ENCODE measurements at places on chromosomes 2 and 18.

DNA sequence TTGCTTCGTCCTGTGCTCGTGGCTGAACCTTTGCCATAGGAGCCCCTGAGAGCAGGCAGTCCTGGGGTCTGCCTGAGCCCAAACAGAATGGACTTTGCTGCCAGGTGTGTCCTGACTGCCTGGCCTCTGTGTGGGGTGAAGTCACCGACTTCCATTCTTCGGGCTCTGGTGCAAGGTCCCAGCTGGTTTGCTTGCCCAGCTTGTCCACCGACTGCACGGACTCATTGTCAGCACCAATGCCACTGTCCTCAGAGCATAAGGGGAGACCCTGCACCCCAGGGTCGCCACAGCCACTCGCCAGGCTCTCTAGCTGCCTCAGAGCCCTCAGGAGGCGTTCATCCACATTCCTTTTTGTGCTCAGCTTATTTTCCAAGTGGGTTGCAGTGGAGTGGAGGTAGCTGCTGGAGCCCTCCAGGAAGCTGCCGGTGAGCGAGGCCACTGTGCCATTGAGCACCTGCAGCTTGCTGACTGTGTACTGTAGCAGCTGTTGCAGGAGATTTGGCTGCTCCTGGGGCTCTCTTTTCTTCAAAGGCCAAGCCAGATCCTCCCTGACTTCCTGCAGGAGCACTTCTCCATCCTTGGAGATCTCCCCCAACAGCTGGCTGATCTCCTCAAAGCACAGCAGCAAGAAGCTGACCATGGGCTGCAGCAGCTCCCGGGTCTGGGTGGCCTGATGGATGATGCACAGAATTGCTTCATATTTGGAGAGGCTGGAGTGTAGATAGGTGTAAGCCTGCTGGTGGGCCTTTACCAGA lies 1.2 kb downstream of the PCARE start:
- no peak for DNase-seq

DNA sequence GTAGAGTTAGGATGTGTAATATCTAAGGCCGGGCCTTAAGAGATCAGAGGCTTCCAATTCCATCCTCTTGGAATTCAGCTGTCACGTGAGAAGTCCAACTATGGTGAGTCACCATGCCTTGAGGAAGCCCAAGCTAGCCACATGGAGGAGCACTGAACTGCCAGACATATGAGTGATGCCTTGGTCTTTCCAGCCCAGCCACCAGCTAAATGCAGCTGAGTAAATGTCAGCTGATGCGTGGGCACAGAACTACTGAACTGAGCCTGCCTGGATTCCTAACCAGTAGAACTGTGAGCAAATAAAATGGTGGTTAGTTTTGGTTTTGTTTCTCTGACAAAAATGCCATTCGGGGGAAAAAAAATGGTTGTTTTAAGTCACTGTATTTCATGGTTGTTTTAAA lies 153.7 kb upstream of the SERTAD2 start:
- no peak for DNase-seq

GRCh38 chr2:97936199-97936598 lies 59.5 kb downstream of the TMEM131 start:
- DNase-seq, result no peak

DNA sequence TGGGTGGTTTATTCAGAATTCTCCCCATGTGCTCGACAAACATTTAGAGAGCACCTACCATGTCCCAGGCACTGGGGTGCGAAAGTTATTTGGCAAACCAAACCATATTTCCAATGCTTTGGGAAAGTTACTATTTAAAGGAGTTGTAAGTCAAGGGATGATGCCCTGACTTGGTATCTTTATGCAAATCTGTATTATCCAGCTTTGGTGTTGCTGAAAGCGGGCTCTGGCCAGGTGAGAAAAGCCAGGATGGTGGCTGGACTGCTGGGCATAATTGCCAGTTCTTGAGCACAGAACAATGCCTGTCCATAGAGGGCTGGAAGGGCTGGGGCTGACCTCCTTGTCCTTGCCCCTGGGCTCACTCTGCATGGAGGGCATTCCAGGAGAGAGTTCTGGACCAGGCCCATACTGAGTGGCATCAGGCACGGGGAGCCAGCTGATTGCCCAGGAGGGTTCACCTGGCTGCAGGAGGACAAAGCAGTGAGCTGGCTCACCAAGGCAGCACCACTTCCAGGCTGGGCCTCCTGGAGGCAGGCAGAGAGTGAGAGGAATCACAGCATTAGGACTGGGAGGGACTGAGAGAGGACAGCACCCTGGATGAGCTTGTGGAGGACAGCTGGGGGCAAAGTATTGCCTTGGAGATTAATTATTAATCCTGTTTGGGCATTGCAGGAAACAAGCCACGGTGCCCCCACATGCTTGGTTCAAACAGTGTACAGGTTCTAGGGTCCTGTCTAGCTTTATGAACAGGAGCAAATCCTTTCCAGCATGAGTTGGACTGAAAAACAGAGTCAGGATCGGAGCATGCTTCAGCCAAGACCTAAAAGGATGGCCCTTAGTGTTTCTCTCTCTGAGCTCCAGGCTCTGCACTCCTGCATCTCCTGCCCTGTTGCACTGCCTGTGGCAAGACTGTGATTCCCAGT lies 7.1 kb downstream of the KHK start:
- DNase-seq, result no peak

- DNase-seq, result no peak
Measured at GRCh38 chr2:221844212-221845020, 272.3 kb upstream of the EPHA4 start.

GRCh38 chr2:108118996-108119395 lies 120.8 kb upstream of the SULT1C3 start:
- no peak for DNase-seq

DNA sequence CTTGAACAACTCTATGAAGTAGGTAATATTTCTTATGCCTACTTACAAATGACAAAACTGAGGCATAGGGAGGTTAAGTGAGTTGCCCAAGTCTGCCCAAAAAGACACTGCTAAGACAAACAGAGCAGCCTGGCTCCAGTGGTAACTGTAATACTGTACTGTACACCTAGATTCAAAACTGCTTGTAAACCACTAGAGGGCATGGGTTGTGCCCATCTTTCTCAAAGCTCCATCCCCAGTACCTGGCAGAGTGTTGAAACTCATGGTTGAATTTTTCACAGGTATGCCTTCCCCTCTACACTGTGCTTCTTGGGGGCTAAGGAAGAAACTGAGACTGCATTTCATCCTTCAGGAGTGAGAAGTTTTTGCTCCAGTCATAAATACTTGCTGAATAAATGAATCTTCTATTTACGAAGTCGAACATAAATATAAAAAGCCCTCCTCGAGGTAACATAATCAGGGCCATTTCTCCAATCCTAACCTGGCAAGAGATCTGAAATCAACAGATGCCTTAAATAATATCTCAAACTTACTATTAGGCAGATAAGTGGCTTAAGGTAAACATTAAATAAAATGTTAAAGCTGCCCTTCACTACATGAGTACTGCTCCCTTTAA lies 2.0 kb downstream of the PPP4R1 start:
- DNase-seq, result peak; percentile 6

DNA sequence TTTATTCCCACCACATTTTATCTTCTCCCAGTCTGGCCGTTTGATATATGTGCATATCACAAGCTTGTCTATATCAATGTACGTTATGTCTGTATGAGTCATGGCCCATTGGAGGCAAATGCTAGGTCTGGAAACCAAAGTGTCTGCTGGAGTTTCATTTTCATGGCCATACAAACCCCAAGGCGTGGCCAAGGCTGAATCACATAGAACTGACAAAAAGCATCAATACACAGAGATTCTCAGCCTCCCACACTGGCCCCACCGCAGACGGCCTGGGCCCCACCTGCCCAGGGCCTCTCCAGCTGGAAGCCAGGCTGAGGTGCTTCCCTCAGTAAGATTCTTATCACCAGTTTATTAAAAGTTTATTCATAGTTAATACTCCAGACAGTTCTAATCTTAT lies 40.5 kb upstream of the SALL3 start:
- no peak for DNase-seq

DNA sequence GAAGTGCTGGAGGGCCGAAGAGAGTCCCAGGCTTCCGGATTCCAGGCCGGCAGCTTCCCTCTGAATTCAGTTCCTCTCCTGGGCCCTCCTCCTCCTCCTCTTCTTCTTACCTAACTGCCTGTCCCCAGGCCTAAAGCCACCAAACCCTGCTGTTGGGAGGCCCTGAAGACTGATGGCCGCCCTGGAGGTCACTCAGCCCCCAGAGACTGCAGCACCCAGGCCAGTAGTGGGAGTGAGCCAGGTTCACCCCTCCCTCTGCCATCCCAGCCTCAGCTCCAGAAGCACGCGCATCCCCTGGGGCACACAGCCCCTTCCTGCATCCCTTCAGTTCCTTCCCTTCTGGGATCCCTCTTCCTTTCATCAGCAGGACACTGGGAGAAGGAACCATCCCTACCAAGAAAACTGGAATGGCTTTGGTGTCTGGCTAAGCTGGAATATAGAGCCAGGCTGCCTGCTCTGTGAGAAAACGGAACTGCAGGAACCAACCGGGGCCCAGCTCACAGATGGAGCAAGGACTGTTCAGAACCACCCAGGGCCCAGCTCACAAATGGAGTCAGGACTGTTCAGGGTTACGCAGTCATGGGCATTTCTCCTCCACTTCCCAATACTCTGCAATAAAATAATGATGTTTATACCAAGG lies 127.4 kb downstream of the NDUFA10 start:
- DNase-seq, result no peak

DNA sequence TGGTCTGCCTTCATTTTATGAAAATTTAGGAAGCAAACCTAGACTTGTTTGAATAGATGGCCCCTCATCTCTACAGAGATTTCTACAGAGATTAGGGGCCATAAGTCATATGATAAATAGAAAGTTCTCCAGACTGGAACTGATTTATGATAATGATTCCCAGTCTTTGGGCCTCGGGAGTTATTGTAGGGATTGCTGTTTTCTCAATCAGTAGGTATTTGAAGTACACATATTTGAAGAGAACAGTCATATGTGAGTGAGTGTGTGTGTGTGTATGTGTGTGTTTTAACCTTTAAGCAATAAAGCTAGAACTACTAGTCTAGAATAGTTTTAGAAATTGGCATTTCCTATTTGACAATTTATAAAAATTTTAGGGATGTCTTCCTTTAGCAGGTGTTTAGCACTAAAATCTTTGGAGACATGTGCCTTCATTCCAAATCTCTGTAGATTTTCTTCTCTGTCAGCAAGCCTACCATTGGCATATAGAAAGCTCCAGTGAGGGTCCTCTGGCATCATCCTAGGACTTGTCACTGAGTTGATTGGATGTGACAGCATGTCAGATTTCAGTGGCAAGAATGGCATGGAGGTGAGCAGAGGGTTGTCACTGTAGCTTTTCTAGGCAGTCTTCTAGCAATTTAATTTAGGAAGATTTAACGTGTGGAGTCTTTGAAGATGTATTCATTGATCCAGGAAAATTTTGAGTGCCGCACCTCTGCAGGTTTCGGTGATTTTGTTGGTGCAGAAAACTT lies 71.2 kb downstream of the MYO1B start:
- DNase-seq, result no peak

DNA sequence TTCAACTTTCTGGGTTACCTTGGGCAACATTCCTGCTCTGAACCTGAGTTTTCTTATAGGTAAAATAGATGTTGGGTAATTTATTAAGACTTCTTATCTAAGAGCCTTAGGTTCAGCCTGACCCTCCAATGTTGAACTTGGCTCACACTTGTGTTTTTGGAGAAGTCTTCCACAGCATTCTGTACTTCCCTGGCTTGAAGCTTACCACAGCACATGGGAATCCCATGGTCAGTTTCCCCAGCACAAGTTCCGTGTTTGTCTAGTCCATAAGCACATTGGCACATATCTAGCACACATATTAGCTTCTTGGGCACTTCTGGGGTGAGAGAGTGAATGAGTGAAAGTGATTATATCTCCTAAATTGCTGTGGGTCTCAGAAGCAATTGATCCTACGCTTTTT lies 782.5 kb upstream of the HS6ST1 start:
- DNase-seq, result no peak

GRCh38 chr18:5512176-5512575 lies 31.6 kb downstream of the EPB41L3 start:
- no peak for DNase-seq

DNA sequence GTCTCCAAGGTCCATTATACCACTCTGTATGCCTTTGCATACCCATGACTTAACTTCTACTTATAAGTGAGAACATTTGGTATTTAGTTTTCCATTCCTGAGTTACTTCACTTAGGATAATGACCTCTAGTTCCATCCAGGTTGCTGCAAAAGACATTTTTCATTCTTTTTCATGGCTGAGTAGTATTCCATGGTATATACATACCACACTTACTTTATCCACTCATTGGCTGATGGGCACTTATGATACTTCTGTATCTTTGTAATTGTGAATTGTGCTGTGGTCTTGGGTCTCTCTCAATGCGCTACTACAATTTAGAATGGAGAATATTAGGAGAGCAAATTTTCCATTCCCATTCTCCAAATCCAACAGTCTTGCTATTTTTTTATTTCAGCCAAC lies 76.4 kb downstream of the ZRANB3 start:
- DNase-seq, result no peak

GRCh38 chr2:201279079-201279478 lies 18.7 kb downstream of the CASP8 start:
- DNase-seq, result no peak

DNA sequence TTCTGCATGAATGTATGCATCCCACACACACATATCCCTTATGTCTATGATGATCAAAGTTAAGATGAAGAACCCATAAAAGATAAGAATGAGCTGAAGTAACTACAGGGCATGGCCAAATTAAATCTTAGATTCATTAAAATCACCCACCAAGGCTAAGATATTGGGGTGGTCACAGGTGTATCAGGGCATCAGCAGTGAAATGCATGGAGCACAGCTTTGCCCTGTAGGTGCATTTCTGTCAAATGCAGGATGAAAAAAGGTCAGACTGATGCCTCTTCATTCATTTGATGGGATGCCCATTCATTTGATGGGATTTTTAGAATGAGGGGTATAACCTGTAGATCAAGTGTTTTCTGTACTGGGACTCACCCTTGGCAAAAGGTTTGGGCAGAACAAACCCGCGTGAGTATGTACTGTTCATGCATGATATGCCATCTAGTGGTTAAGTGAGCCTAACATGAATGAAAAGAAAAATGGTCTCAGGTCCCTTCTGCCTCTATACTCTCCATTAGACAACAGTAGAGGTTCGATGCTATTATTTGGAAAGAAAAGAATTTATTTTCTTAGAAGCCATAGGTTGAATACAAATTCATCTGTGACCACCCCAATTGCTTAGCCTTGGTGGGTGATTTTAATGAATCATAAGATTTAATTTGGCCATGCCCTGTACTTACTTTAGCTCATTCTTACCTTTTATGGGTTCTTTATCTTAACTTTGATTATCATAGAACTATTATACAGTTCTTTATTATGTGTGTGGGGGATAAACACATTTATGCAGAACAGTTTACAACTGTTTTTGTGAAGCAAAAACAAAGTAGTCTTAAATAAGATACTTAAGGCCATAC lies 43.2 kb upstream of the NOSTRIN start:
- no peak for DNase-seq

DNA sequence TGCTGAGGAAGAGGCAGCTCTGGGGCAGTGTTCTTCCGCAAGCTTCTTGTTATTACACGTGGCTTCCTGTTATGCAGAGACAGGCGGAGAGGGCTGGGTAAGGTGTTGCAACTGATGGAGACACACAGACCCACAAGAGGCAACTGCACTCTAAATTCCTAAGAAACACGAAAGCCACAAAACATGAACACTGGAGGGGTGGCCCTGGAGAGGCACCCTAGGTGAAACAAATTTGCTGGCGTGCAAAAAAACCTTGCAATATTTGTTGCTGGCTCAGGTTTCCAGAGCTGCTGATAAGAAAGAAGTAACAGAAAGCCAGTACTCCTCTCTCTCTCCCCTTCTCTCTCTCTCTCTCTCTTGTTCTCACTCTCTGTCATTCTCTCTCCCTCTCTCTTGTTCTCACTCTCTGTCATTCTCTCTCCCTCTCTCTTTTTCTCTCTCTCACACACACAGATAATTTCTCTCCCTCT lies 31.8 kb downstream of the ARHGAP25 start:
- DNase-seq, result peak; percentile 48

All from activated T-cell treated with anti-CD3 and anti-CD28 coated beads for 1 hour (primary cell).